Stimulated activated CD4-positive, alpha-beta T cell treated with anti-CD3 and anti-CD28 coated beads, Interleukin-2, amount 100 ng/mL, for 24 hours (primary cell): ENCODE measurements at places on chromosomes 7 and 10.

GRCh38 chr10:91758303-91759146, 39.7 kb upstream of the TNKS2 start:
- no peak for DNase-seq

DNA sequence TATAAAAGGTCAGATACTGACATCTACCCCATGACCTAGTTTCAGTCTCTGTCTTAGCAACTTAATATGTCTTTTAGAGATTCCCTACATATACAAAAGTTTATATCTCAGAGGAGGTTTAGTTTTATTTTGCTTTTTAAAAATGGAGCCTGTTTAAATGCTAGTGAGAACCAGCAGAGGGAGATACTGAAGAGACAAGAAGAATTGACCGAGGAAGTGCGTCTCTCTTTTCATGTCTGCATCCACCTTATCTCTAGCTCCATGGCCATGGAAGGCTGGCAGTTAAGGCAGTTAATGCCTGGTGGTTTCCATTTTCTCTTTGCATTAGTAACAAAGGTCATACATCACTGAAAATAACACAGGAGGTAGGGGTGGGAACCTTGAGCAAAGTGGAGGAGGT, 10.7 kb downstream of the SUV39H2 start:
- no peak for DNase-seq

DNA sequence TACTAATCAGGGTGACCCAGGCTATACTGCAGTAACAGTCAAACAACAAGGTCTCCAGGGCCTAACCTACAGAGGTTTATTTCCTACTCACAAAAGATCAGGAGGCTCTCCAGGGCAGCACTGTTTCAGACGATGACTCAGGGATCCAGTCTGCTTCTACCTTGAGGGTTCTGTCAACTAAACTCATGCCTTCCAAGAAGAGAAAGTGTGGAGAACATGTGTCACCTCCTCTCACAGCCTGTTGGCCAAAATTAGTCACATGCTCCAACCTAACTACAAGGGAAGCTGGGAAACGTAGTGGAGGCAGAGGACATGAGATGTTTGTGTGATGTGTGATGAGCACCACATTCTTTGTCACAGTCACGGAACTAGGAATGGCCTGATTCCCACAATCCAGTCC, 14.7 kb upstream of the INA start:
- DNase-seq = no peak

- DNase-seq = no peak
These were observed 10.2 kb upstream of the PPP1R3C start for GRCh38 chr10:91642831-91643692.

DNA sequence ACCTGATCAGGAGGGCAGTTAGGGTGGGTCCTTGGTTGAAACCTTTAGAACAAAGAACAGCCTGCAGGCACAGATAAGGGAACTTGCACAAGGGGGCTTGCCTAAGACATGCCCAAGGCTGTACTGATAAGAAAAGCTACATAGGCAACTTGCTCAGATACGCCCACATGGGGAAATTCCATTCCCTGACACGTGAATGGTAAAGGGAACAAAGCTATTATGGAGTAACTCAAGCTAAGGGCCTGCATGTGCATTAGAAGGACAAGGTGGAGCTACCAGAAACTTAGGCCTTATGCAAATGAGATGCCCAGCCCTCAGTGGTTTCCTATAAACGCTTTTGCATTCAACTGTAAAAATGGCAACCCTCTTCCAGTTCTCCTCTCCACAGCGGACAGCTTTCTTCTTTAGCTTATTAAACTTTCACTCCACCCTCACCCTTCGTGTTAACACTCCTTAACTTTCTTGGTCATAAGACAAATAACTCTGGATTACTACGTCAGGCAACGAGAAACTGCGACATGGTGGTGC, 1192.1 kb upstream of the CELF2 start:
- DNase-seq = no peak

- DNase-seq = no peak
These were observed 191.7 kb downstream of the TFEC start for GRCh38 chr7:115838829-115839228.

DNA sequence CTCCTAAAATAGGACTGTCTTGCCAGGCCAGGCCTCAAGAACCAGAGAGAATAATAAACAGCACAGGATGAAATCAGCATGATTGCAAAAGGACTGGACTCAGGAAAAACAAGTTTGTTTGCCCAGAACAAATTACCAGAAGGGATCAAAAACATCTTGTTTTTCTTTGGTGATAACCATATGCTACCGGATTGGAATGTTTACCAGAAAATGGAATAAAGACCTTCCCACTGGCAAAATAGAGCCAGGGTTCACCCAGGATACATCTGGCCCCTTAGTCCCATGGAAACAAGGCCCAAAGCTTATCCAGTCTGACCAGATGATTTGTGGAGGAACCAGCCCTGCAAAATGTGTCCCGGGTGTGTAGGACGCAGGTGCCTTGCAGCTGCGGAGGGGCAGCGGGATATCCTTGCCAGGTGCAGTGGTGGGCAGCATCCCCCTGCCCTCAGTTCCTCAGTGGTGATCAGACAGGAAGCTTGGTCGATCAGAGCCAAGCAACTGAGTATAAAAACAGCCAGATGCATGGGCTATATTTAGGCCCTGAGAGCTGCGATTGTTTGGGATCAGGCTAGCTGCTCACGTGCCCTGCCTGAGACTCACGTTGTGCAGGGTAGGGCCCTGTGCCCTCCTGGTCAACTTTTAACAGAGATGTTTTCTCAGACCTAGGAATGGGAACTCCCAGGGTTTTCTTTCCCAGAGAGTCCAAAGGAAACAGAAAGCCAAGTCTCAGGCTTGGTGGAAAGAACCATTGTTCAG, 4.6 kb upstream of the ZNF22 start:
- no peak for DNase-seq

DNA sequence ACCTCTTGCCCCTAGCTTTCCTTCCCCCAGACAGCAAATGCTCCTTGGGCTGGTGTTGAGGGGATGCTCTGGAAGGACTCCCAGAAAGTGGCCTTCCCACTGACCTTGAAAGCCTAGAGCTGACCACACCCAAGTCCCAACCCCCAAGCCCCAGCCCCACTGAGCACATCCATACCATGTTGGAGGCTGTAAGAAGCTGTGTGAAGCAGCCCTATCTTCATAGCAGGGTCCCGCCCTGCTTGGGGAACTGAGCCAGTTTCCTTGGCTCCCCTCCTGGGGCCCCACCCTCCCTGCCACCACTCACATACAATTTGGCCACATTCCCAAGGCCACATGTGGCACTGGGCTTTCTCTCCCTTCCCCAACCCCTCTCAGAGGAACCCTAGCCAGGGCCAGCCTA, 72.3 kb upstream of the CACUL1 start:
- no peak for DNase-seq

DNA sequence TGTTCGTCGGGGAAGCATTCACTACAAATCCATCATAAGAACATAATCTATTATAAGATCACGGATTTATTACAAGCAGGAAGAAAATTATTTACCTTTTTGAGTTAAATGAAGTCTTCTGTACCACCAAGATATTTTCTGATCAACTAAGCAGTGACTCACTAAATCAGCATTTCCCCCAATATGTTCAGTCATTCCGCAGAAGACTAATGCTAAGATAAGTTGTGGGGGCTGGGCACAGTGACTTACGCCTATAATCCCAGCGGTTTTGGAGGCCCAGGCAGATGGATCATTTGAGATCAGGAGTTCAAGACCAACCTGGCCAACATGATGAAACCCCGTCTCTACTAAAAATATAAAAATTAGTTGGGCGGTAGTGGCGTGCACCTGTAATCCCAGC, 144.2 kb upstream of the EGR2 start:
- DNase-seq = no peak
